ENCODE measurements at places on chromosomes 4 and X.

DNA sequence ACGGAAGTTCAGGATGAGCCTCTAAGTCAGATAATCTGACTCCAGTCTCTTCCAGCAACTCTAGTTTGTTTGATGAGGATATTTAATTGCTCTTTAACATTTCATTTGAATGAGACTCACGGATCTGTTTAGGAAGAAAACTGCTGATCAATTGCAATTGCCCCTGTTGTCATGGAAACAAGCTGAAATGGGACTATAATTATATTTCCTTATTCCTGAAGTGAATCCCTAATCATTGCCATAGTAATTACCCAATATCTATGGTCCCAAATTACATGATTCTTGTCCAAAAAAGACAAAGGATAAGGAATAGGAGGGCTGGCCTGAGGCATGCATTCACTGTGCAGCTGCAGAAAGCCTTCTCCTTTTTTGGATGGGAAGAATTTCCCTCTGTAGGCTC is 105.3 kb downstream of the AASDH start:
- no peak for DNase-seq

GRCh38 chrX:25427873-25428555 is 412.2 kb upstream of the ARX start:
- DNase-seq, result no peak

DNA sequence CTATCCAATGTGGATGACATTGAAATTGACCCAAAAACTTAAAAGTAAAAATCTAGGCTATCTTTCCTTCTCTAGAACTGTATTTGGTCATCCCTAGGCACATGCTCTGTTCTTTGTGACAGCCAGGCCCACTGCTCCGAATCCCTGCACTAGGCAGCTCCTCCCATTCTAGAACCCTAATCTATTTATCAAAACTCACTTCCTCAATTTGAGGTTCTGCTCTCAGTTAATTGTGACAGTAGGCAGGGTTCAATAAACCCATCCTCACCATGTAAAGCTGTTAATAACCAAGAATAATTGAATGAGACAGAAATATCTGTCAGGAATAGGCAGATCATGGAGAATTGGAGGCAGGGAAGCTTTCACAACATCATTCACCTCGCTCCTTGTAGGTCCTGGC is 51.9 kb upstream of the IRF2 start:
- DNase-seq, result no peak

- no peak for DNase-seq
These were observed 63.3 kb upstream of the ANXA10 start for GRCh38 chr4:168028970-168029597.

DNA sequence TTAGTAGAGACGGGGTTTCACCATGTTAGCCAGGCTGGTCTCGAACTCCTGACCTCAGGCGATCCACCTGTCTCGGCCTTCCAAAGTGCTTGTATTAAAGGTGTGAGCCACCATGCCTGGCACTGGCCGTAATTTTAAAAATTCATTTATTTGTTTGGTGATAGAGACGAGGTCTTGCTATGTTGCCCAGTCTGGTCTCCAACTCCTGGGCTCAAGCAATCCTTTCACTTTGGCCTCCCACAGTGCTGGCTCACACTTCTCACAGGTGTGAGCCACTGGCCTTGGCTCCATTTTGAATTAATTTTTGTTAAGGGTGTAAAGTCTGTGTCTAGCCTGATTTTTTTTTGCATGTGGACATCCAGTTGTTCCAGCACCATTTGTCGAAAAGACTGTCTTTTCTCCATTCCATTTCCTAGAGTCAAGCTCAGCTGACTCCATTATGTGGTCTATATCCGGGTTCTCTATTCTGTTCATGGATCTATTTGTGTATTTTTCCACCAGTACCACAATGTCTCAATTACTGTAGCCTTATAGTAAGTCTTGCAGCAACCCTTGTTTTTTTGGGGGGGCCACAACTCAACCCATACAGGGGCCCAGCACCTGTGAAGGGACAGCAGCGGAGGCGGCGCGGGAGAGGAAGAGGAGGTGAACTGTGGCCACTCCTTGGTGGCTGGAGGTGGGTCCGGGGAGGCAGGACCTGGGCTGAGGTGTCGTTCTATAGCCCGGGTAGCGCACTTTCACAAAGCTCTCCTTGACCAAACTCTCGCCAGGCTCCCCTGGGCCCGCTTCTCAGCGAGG is 1.5 kb upstream of the NSD2 start:
- no peak for DNase-seq
